HepG2 (cell line): ENCODE measurements at places on chromosomes 2 and 18. TPM values are rescaled to one million over a fixed set of nuclear protein-coding genes. Genes with fewer than 3 reads are reported as not detected.

Gene CCBE1
- total RNA-seq, result not detected in 2 replicates

Gene EGR4
- not detected in 2 replicates for total RNA-seq

Gene OSGEPL1
- total RNA-seq, result 10.2 and 11.1 TPM in 2 replicates

Gene IL1RL1
- total RNA-seq, result 0.02 and 0.06 TPM in 2 replicates

Gene TMEM247
- not detected in 2 replicates for total RNA-seq

Gene HRH4
- not detected in 2 replicates for total RNA-seq

Gene CLEC4F
- total RNA-seq, result 0.13 TPM in 2 replicates

Gene TCF23
- total RNA-seq, result 0.02 and 0.04 TPM in 2 replicates

Gene GPAT2
- total RNA-seq, result not detected in 2 replicates

Gene C2orf92
- 1.5 and 4.9 TPM in 2 replicates for total RNA-seq

Gene KCNG3
- total RNA-seq, result 4.8 and 5.2 TPM in 2 replicates

Gene IL18RAP
- total RNA-seq, result not detected in 2 replicates

Gene DSC2
- total RNA-seq, result 19.6 and 24.9 TPM in 2 replicates

Gene TMEM87B
- 9.9 and 15.1 TPM in 2 replicates for total RNA-seq

Gene ACMSD
- not detected in 2 replicates for total RNA-seq

Gene NPC1
- 28.6 and 46.5 TPM in 2 replicates for total RNA-seq

Gene EPHA4
- total RNA-seq, result not detected in 2 replicates

Gene SERPINB10
- total RNA-seq, result not detected in 2 replicates

Gene TTL
- total RNA-seq, result 59.8 and 69.8 TPM in 2 replicates
